ENCODE measurements at places on chromosomes 4 and X.

GRCh38 chr4:139630991-139631390 is 34.6 kb upstream of the MGST2 start:
- DNase-seq = no peak

- DNase-seq = no peak
These were observed 50.4 kb upstream of the PRPS1 start for GRCh38 chrX:107577933-107578332.

DNA sequence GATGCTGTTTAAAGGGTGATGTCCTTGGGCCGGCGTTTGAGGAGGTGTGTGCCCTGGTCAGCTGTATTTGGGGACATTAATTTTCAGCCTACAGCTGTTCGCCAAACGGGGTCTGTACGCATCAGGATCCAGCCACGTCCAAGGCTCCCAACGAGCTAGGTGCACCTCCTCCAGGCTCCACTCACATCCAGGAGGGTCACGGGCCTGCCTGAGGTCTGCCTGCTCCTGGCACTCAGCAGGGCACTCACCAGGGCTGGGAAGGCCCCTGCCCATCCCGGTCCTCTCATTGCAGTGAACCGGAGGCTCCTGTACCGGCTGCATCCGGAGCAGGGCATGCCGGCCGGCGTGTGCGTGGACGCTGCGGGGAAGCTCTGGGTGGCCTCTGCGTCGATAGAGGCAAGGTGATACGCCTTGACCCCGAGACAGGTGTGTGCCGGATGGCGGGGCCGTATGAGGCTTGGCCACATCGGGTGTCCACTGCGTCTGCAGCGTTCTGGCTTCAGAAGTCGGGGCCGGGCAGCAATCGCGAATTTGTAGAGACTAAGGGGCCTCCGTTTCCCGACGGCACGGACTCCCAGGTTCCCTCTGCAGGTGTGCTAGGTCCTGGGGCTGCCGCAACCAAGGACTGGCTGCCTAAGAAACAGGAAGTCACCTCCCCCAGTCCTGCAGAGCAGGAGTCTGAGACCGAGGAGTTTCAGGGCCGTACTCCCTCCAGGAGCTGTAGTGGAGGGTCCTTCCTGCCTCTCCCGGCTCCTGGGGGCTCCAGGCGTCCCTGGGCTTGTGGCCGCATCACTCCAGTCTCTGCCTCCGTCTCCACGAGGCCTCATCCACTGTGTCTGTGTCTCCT is 27.5 kb upstream of the PLCXD1 start:
- no peak for DNase-seq

DNA sequence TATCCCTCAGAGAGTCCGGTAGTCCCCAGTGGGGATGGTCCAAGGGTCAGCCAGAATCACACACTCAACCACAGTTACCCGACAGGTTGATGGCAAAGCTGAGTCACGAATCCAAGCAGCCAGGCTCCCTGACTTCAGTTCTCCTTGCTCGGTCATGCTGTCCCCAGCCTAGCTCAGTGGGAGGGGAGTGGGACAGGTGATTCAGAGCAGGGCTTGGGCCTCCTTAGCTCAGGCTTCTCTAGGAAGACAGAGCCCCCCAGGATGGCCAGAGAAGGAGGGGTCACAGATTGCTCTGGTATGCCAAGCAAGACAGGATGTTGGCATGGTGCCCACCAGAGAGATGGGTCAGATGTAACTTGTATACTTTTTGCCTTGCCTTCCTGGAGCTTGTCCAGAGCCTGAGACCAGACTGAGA is 66.5 kb downstream of the EFNB1 start:
- DNase-seq = no peak

GRCh38 chr4:168318266-168318895 is at the start of gene DDX60:
TSS of gene DDX60 (minus strand) at chr4:168318752. CDS start at chr4:168311259, 7,493 bp downstream.
- no peak for DNase-seq

DNA sequence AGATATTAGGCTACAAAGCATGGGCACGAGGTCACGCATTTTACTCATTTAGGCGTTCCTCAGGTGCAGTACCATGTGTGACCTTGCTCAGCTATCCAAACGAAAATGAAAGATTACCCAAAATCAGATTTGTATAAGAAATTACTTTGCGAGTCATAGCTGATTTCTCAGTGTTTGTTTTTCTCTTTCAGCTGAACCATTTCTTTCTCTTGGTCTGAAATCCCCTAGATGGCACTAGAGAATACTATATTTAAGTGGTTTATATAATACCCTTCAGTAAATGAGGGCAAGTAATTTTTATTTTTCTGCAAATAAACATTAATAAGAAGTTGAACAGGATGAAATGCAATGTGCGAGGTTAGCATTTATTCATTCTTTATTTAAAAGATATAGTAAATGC is 496.6 kb downstream of the STIM2 start:
- DNase-seq = no peak

- DNase-seq = no peak
These were observed 213.4 kb upstream of the JADE1 start for GRCh38 chr4:128596115-128596514.

GRCh38 chrX:65528705-65529340 is 5.8 kb downstream of the LAS1L start:
- no peak for DNase-seq

- no peak for DNase-seq
These were observed 204.0 kb downstream of the SCFD2 start for GRCh38 chr4:53161787-53162433.

GRCh38 chr4:128812442-128813235 is 3.1 kb downstream of the JADE1 start:
- DNase-seq = no peak

GRCh38 chrX:15601932-15602331 is 1.2 kb upstream of the ACE2 start:
- DNase-seq = no peak

DNA sequence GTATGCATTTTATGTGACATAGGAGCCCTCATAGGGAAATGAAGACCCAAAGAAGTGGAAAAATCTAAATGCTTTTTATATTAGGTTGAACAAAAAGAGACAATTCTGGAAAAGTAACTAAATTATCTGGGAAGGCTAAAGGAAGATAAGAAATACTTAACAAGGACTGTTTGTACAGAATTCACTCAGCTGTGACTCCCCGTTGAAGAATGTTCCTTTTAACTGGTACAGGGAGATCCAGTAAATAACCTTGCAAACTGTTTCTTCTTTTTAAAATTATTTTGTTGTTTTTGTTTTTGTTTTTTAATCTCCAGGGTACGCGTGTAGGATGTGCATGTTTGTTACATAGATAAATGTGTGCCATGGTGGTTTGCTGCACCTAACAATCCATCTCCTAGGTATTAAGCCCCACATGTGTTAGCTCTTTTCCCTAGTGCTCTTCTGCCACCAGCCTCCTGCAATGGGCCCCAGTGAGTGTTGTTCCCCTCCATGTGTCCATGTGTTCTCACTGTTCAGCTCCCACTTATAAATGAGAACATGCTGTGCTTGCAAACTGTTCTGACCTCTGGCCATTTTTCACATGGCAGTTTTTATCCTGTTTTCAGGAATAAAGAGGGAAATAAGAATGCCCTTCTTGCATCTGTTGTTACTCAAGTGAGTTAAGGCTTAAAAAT is 81.7 kb downstream of the PWWP3B start:
- DNase-seq = no peak

DNA sequence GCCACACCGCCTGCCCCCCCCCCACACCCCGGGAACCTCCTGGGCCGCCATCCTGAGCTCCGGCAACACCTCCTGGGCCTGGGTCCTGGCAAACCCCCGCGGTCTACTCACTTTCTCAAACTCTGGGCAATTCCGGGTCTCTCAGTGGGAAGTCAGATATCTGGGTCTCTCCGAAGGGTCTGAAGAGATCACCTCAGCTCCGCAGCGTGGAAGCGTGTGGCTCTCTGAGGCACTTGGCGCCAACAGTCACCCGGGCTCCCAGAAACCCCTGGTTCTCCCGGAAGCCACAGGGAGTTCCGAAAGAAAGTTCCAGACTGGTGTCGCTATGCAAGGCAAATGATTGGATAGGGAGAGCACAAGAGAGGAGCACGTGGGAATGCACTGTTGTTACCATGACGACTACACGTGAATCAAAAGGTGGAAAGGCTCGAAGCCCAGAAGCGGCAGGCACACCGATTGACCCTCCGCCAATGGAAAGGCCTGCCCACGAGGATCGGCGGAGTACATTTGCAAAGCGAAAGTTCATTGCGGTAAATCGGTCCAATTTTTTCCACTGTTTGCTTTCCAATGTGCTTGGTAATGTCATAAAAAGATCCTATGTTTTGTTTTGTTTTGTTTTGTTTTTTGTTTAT is at the start of gene PNMA6E:
PNMA6E (minus strand) TSS at position 218 of the 632 bp plus-strand sequence. CDS start 2,501 bp downstream, outside the sequence.
- DNase-seq = no peak

DNA sequence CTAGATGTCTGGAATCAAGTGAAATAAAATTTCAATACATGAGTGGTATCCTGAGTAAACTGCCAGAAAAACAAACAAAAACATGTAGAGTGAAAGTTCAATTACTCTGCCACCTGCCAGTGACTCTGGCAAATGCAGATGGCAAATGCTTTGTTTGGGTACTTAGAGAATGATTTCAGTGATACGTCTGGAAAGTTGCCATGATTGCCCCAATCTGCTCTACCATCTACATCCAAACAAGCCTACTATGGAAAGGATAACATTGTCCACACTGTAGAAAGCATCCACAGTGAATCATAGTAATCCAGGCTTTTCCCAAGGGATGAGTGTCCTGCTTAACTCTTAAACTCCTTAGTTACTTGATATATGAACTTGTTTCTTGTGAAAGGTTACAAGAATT is 3.4 kb downstream of the SPATA4 start:
- no peak for DNase-seq

DNA sequence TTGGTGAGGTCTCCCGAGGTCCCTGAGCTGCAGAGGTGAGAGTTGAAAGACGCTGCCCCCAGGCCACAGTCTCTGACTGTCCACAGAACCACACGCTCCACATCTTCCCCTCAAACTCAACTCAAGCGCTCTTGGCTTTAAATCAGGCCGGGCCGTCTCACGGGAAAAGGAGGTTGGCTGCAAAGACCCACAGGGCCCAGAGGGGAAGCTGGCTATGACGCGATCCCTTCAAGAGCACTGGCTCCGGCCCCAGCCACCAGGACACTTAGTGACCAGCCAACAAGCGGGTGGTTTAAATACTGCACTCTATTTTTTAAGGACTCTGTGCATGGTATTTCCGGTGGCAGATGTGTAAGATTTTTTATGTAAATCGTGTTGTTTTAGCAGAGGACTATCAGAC is 19.9 kb downstream of the LRPAP1 start:
- no peak for DNase-seq

- DNase-seq = no peak
These were observed 694.4 kb upstream of the FAM241A start for GRCh38 chr4:111450867-111451266.

DNA sequence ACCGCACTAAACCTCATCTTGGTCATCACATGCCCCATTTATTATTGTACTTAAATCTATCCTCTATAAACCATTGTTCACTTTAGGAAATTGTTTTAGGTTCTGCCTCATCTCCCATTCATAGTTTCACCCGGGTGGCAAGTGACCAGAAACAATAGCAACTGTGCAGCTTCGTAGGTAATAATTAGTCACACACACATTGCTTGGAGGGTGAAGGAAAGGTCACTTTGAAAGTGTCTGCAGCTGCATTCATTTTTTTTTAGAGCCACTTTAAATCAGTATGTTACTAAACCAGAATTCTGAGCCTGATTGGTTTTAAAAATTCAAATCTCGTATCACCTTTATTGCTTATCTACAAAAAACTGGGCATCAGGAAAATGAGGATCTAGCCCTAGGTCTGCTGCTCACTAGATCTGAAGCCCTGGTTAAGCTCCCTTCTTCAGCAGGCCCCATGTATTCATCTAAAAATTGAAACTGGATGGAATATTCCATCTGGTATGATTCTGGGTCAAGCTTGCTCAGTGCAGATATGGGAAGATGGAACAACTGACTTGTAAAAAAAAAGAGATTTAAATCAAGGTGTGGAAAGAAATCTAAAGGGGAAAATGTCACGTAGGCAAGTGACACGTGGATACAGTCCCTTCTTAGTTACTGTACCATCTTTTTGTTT is 62.4 kb downstream of the LIMCH1 start:
- no peak for DNase-seq

- DNase-seq = peak; percentile 11
These were observed 53.4 kb downstream of the ZNF518B start for GRCh38 chr4:10403633-10404445.

DNA sequence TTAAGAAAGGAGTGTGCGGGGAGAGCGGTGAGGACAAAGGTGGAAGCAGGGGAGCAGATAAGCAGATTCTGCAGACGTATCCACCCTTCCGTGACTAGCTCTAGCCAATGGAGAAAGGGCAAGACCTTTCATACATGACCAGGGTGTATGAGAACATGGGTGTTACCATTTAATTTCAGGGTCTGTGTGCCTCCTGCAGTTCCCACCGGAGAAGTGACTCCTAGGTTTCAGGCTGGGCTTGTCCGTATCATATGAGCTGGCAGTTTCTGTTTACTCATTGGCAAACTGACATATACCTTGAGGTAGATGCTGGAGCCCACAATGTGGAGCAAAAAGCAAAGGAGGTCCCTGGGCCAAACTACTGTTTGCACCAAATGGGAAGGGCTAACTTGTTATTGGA is 6.8 kb downstream of the RBM47 start:
- DNase-seq = no peak

DNA sequence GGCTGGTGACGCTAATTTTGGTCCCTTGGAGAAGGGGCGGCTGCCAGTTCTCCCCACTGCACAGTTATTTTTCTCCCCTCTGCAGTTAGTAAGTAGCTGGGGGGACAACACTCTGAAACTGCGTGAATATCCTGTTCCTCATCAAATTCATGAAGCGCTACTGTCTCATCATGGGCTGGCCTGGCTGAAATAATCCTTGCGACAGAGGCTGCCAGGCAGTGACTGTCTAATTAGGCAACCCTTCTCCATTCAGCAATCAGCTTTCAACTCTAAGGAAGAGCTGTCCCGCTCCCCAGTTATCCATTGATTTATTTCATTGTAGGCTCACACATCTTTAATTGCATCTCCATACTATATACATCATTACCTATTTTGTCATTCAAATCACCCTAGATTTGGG is 8.2 kb downstream of the SH3TC1 start:
- DNase-seq = no peak

DNA sequence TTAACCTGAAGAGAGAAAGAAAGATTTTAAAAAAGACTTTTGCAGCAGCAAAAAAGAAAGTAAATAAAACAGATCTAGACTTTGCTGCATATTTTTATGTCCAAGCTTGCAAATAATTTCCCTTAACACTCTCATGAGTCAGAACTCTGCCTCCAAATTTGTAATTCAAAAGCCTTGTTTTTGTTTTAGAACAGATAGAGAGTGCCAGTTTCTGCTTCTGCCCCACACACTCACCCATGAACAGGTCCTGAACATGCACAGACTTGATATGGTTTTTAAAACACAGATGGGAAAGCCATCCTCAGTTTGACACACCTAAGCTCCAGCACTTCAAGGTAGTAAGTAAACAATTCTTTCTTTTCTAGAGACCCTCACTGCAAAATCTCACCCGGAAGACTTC is 39.7 kb upstream of the VCX3B start:
- no peak for DNase-seq

Measured in GM04503 (cell line).